ENCODE measurements at places on chromosomes 3 and 15.
A peak's percentile ranks its signal among the peaks of the same experiment; 100 is the strongest.

GRCh38 chr3:150681057-150681456 lies 22.7 kb downstream of the ERICH6 start:
- DNase-seq = no peak

DNA sequence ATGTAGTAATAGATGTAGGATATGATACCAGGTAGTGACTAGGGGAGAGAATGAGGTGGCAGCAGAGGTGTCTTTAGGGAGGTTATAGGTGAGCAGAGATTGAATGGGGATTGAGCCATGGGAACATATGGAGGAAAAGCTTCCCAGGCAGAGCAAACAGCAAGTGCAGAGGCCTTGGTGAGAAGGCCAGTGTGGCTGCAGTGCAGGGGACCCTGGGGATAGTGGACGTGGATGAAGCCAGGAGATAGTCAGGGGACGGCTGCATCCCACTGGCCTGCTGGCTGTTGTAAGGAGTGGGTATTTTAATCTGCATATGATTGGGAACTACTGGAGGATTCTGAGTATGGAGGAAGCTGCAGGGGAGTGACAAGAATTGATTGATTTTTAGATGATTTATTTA lies 62.7 kb upstream of the TRAK1 start:
- DNase-seq = no peak

DNA sequence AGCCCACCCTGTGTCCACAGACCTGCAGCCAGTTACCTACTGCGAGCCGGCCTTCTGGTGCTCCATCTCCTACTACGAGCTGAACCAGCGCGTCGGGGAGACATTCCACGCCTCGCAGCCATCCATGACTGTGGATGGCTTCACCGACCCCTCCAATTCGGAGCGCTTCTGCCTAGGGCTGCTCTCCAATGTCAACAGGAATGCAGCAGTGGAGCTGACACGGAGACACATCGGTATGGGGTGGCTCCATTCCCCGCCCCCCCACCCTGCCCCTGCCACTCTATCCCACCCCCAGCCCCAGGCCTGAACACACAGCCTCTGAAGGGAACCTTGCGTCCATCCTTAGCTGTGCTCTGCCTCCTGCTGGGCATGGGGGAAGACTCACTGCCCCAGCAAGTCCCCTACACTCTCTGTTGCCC lies 73.2 kb downstream of the AAGAB start:
- DNase-seq = no peak

- DNase-seq = peak; percentile 67
These were observed 146.1 kb upstream of the CTNNB1 start for GRCh38 chr3:41053220-41053619.

DNA sequence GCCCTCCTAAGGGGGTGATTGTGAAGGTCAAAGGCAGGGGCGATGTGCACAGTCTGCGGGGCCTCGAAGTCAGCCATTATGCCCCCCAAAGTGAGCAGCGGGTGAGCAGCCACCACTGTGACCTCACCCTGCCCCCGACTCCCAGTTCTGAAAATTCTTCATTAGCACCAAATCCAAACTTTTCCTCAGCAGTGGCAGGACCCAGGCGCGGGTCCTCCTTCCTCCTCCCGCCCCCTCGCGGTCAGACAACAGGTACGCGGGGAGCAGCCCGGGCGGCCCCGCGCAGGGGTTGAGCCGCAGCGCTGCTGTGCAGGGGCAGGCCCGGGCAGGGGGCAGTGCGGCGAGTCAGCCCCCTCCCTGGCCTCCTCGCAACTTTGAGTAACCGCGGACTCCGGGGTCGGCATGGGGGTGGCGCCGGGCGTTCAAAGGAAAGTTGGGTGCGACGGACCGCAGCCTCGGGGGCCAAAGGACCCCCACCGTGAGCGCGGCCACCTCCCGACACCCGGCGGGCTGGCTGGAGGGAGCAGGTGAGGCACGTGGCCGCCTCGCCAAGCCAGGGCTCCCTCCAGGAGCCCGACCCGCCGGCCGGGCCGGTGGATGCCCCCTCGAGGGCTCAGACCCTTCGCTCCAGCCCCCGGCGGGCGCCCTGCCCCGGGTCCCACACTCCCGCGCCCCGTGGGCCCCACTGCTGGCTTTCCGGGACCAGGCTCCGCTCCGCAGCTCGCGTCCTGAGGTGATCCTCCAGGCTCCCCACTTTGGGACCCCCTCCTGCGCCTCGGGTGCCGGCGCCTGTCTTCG lies 49.4 kb upstream of the CCDC174 start:
- no peak for DNase-seq

GRCh38 chr15:49712846-49713450 lies 92.1 kb downstream of the DTWD1 start:
- no peak for DNase-seq

GRCh38 chr3:142502187-142502985 lies 54.5 kb upstream of the XRN1 start:
- DNase-seq = no peak

GRCh38 chr15:37253877-37254276 lies 153.5 kb upstream of the MEIS2 start:
- DNase-seq = no peak

DNA sequence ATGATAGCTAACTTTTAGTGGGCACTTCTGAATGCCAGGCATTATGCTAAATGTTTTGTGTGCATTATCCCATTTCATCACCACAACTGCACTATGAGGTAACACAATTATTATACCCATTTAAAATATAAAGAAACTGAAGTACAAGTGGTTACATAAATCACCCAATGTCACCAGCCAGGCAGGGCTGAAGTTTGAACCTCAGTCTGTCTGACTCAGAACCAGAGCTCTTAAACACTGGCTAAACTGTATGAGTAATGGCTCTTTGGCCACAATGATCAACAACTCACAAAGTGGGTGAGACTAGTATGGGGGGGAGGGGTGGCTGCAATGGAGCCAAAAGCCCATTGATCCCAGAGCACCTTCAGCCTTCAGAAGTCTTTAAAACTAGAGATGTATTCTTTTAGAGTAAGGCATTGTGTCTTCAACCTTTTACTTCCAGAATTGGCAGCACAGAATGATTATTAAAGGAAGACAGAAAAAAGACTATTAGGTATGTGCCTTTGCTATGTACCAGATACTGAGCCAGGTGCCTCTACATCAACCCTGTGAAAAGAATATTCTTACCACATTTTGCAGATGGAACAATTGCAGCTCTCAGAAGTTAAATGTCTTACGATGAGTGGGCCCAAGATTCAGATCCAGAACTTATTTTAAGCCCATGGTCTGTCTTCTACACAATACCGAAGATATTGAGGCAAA lies 166.9 kb downstream of the UACA start:
- DNase-seq = peak; percentile 35

DNA sequence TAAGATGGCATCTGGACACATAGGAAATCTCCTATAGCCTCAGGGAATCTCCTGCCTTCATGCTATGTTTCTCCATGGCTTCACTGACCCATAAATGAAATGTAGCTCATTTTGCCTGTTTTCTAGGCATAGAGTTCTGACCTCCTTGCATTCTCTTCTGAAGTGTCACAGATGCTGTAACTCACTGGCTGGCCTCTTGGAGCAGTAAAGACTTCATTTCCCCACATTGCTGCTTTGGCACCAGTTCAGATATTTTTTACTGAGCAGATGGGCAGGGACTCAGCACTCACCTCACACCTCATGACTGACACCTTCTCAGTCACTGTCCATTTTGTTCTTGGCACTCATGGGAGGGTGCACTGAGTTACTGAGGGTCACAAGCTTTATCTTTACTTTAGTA lies 286.7 kb upstream of the TGFBR2 start:
- peak; percentile 45 for DNase-seq

DNA sequence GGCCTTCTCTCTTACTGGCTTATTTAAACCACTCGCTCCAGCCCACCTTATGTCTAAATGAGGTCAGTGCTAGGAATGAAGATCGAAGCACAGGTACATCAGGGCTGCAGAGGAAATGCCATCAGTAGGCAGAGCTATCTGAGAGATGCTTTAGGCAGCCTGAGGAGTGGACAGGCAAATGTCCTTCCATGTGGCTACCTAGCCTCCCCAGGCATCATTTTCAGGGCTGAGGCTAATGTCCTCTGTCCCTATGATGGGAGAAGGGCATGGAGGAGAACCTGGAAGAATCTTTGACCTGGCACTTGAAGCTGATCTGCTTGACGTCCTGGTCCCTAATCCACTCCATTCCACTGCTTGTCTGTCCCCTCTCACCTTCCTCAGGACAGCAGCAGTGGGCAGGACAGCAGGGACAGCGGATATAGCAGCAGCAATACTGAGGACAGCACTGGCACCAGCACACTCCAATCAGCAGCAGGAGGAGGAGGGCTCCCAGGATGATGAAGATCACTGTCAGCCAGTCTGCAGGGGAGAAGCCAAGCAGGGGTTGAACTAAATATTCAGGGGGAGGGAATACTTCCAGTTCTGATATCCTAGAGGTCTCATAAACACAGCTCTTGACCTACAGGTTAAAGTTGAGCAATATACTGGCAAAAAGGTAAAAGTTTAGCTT lies 21.0 kb downstream of the ILDR1 start:
- DNase-seq = no peak

DNA sequence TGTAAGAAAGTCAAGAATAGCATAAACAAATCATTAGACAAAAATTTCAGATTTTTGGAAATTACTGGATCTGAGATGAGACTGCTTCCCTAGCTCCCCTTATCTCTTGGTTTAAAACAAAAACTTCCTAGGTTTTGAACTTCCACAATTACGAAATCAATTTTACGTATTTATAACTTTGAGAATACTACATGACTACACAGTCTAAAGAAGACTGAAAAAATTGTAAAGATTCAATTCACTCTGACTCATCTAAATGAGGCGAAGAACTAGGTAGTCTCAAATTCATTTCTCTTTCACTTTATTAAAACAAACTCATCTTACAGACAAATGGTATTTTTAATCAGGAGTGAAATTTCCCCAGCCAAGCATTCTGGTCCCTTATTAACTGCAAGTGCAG lies 10.3 kb downstream of the CCDC54 start:
- DNase-seq = no peak

All from activated CD4-positive, alpha-beta T cell treated with anti-CD3 and anti-CD28 coated beads for 48 hours (primary cell).